ENCODE measurements at places on chromosomes 12 and 14.

GRCh38 chr12:69157023-69157655, 82.2 kb upstream of the CPSF6 start:
- DNase-seq, result peak; percentile 87

- no peak for DNase-seq
Observed at GRCh38 chr12:124411953-124412645, 117.2 kb downstream of the RFLNA start.

DNA sequence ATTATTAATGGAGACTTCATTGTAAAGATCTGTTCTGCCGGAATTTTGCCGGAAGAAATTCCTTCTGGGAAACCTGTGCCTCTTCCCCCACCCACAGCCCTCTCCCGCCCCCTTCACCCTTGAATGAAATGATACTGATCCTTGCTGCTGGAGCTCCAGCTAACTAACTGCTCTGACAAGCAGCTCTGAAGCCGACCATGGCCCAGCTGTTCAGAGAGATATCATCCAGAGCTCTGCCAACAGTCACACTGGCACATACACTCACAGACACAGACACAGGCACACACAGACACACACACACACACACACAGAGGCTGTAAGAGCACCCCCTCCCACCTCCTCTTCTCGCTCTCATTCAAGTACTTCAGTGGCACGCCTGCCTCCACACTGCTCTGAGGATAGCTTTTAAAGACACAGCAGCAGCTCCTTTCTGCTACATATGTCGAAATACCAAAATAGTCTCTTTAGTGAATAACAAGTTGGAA, 88.6 kb downstream of the R3HDM2 start:
- DNase-seq, result no peak

GRCh38 chr14:80211153-80212022, at the start of gene DIO2:
TSS of gene DIO2 (minus strand) at chr14:80211504. CDS start at chr14:80211472, 32 bp downstream.
- DNase-seq, result no peak

- DNase-seq, result no peak
Observed at GRCh38 chr14:100052819-100053218, 12.4 kb upstream of the EVL start.

DNA sequence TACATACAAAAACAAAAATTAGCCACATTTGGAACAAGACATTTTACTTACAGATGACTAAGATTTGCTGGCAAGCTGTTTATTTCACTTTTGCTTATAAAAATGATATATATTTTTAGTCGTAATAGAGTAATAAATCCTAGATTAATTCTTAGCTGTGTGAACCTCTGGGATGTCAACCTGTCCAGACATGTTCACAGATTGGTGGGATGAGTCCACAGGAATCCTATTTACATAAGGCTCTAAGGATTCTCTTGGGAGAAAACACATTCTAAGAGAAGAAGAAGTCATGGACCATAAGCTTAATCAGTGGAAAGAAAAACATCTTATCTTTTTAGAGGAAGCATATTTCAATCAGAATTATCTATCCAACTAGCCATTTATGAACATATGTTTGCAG, 797.4 kb downstream of the C12orf50 start:
- no peak for DNase-seq

GRCh38 chr12:51862947-51863346, 14.4 kb upstream of the FIGNL2 start:
- no peak for DNase-seq

DNA sequence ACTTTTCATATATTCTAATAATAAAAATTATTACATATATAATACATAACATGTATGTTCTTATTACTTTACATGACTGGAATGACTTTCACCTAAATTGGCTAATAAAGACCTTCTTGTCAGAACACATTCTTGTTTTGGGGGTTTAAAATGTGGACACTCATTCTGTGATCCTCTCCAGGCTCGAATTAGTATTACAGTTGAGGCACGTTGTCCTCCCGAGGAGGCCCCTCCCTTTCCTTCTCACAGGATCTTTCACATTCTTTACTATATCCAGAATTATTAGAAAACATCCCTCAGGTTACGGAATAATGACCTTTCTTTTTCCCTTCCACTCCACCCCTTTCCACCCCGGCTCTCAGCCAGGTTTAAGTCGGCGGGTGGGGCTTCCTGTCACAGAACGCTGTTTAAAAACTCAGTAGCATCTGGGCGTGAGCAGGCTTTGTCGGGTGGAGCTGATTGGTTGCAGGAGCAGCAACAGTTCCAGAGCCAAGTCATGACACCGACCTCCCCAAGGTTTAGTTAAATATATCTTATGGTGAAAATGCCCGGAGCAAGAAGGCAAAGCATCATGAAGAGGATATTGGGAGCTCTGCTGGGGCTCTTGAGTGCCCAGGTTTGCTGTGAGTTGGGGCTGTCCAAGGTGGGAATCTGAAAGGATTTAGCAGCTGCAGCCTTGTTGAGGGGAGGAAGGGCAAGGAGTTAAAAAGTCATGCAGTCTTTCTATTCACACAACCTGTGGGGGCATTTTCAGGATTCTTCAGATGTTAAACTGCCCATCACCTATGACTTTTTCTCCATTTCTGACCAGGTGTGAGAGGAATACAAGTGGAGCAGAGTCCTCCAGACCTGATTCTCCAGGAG, 396.7 kb upstream of the OR4E1 start:
- peak; percentile 44 for DNase-seq

GRCh38 chr12:22728987-22729386, 104.0 kb downstream of the ETNK1 start:
- DNase-seq, result no peak

DNA sequence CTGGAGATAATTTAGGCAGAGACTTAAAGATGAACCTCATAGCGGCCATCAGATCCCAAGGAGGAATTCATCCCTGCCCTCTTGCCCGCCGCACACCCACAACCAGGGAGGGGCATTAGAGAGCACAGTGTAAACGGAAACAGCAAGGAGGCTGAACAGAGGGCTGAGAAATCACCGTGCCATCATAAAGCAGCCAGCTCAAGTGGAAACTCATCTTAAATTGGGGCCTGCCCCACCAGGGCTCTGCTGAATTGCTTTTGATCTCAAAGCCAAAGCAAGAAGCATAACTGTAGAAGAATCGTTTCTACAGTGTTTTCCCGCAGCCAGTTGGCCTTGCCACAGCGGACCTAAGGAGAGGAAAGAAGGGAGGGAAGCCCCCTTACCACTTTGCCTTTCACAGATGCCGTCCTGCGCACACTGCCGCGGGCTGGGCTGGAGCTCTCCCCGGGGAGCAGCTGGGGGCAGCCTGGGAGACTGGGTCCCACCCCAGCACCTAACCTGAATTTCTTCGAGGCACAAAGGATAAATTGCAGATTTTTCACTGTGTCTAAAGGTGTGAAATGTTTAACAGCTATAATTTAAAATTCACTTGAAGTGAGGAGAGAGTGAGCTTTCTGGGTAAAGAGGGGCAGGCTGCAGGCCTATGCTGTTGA, 51.8 kb upstream of the MMP17 start:
- DNase-seq, result no peak

- DNase-seq, result no peak
Observed at GRCh38 chr12:109617491-109617890, 43.9 kb downstream of the MVK start.

DNA sequence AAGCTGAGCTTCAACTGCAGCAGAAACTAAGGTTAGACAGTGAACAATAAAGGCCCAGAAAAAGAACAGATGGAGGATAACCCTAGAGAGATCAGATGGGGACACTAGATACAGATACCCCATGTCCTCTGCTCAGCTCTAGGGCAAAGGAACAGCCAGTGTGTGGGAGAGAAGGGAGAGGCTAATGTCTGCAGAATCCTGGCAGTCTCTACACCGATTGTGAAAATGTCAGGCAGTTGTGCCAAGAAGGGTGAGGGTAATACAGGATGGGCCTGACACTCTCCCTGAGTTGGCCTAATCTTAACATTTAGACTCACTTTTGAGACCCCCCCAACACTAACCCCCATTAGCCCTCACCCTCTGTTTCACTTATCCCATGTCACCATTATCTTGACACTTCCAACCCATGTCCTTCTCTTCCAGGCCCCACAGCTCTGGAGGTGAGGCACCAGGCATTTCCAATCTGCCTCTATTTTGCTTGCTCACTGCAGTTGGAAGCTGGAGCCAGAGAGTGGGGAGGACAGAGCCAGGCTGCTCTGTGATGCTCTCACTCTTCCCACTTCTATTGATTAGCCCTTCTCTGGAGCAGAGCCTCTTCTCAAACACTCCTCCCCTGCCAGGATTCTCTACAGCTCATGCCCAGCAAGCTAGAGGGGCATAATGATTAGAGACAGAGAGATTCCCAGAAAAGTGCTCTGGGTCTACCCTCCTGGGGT, 3.0 kb upstream of the BLOC1S1 start:
- no peak for DNase-seq

GRCh38 chr14:52835122-52835903, 43.9 kb upstream of the GNPNAT1 start:
- DNase-seq, result no peak

DNA sequence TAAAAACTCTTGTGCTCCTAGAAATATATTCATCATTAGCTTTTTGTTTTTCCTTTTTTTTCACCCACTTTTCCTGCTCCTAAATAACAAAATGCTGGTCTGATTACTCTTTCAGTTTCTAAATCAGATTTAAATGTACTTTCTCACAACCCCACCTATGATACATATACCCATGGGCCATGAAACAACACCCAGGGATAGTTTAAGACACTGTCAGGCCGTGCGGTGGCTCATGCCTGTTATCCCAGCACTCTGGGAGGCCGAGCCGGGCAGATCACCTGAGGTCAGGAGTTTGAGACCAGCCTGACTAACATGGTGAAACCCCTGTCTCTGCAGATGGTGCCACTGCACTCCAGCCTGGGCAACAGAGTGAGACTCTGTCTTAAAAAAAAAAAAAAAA, 1.6 kb upstream of the NUMB start:
- DNase-seq, result no peak

- no peak for DNase-seq
Observed at GRCh38 chr12:25903603-25904245, 54.8 kb upstream of the RASSF8 start.

GRCh38 chr14:91065266-91065665, 4.8 kb upstream of the RPS6KA5 start:
- DNase-seq, result no peak

DNA sequence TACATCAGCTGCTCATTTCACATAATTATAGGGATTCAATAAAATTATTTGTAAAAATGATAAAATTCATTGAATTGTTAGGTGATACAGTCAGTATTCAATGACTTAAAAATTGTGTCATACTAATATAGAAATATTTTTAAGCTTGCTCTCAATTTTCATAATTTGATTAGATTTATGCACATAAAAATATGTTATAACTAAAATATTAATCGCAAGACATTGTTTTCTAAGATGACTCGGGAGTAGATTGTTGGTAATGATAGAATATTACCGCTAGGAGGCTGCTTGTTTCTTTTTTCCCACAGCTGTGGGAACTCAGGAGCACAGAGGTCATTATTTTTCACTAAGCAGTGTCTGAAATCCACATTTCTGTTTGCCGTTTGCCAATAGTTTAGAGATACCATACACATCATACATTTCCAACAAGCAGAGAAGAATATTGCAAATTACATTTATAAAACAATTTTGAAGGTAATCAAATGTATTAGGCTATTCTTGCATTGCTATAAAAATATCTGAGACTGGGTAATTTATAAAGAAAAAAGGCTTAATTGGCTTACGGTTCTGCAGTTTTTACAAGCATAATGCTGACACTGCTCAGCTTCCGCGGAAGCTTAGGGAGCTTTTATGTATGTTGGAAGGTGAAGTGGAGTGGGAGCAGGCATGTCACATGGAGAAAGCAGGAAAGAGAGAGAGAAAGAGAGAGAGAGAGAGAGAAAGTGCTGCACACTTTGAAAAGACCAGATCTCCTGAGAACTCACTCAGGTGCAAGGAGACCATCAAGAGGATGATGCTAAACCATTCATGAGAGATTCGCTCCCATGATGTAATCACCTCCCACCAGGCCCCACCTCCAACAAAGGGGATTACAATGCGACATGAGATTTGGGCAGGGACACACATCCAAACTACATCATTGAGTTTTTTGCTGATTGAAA, 9.2 kb downstream of the CD69 start:
- peak; percentile 84 for DNase-seq

DNA sequence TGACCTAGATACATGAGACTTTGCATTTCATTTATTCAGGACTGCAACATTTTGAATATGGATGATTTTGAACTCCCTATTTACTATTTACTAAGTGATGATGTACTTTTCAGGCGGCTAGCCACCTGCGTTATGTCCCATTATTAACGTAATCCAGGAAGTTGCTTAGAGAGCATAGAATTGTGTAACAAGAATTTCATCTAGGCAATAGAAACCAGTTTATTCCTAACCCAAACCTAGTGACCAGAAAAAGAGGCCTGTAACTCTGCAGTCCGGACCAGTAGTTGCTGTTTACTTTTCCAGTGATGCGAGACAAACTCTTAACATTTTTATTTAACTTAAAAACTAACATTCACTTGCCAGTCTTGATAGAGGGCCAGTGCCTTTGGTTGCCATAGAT, 12.3 kb downstream of the NUDT4 start:
- no peak for DNase-seq

DNA sequence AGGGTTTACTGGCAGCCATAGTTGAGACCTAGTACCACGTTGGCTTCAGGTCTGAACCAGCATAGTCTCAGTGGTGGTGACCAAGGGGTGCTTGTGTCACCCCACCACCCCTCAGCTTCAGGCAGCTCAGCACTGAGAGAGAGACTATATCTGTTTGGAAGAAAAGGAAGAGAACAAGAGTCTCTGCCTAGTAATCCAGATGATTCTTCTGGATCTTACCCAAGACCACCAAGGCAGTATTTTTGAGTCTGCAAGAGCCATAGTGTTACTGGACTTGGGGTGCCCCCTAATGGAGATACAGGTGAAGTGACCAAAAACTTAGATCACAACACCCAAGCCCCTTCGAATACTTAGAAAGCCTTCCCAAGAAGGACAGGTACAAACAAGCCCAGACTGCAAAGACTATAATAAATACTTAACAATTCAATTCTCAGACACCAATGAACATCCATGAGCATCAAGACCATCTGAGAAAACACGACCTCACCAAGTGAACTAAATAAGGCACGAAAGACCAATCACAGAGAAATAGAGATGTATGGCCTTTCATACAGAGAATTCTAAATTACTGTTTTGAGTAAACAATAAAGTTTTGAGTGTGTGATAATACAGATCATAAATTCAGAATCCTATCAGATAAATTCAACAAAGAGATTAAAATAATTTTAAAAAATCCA, 107.0 kb downstream of the HELB start:
- DNase-seq, result peak; percentile 12

GRCh38 chr12:119869720-119870119, 7.4 kb downstream of the CIT start:
- DNase-seq, result no peak

- DNase-seq, result no peak
Observed at GRCh38 chr12:88638966-88639760, 58.9 kb upstream of the KITLG start.

Measured in CD4-positive, alpha-beta T cell treated with Interleukin-1 beta for 1 hour (primary cell).